Activated CD4-positive, alpha-beta memory T cell treated with anti-CD3 and anti-CD28 coated beads, Interleukin-2, amount 10 ng/mL, durations not matched to agents 7 days and 5 days (primary cell): ENCODE measurements at places on chromosomes 2 and 18.

DNA sequence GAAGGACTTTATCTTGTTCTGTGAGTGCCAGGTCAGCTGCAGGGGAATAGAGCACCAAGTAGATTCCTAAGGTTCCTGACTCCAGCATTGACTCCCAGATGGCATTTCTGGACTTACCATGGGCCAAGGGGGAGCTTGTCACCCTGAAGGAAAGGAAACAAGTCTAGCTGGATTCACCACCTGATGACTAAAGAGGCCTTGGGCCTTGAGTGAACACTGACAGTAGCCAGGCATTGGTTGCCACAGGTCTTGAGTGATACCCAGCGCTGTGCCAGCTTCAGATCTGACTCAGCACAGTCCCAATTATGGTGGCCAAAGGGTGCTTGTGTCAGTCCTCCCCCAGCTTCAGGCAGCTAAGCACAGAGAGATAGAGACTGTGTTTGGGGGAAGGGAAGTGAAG is 40.1 kb upstream of the CAPN13 start:
- DNase-seq = no peak

DNA sequence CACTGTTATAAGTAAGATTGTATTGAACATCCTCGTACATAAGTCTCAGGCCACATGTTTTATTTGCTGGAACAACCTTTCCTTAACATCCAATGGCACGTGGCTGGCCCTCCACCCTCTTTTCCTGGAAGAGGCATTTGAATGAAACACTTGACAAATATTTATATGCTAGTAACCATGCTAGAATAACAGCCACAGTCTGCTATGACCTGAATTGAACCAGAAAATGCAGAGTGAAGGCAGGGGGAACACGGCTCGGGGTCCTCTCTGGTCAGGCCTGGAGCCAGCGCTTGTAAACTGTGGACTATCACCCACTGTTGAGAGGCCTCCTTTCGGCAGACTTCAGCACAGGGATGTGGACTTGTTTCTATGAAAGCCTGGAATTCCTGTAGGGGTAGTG is 198.2 kb upstream of the COPS8 start:
- DNase-seq = no peak

DNA sequence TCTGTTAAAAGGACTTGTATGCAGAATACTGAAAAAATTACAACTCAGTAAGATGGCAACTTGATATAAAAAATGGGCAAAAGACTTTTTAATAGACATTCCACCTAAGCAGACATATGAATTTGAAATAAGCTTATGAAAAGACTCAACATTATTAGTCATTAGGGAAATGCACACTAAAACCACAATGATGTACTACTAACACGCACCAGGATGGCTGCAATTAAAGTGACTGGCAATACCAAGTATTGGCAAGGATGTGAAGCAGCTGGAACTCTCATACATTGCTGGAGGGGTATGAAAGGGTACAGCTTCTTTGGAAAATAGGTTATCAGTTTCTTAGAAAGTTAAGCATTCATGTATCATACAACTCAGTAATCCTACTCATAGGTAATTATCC is 3.2 kb upstream of the ENOSF1 start:
- DNase-seq = no peak

GRCh38 chr18:433298-433697 is 67.2 kb downstream of the COLEC12 start:
- DNase-seq = no peak

GRCh38 chr18:79533146-79533545 is 137.4 kb downstream of the NFATC1 start:
- no peak for DNase-seq

GRCh38 chr2:230023313-230023712 is 45.4 kb downstream of the SLC16A14 start:
- no peak for DNase-seq

DNA sequence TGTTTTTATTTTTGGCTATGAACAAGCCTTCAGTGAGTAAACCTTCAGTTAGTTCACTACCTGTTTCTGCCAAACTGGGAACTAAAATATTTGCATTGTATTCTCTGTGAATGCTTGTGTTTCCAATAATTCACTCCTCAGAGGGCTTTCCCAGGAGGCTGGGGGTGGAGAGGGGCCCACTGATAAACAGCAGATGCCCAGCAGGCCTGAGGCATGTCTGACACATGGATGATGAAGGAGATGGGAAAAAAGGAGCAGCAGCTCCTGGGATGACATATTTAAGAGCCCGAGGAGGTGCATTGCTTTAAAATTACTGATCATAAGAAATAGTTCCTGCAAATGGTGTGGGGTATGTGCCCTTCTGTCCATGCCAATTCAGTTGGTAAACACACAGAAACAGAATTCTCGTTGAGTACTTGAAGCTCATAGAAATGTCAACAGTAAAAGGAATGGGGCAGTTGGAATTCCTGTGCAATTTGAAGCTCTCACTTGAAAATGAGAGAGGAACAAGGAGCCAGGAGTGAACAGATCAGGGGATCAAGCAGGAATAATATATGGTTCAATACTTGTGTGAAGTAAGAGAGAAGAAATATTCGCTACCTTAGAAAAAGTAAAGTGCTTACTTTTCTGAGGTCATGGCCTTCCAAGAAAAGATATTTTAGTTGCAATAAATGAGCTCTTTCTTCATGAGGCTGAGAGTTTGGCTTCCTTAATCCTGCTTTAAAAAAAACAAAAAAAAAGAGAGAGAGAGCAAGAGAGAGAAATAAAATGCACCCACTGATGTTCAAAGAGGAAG is 22.0 kb upstream of the HNMT start:
- DNase-seq = no peak

DNA sequence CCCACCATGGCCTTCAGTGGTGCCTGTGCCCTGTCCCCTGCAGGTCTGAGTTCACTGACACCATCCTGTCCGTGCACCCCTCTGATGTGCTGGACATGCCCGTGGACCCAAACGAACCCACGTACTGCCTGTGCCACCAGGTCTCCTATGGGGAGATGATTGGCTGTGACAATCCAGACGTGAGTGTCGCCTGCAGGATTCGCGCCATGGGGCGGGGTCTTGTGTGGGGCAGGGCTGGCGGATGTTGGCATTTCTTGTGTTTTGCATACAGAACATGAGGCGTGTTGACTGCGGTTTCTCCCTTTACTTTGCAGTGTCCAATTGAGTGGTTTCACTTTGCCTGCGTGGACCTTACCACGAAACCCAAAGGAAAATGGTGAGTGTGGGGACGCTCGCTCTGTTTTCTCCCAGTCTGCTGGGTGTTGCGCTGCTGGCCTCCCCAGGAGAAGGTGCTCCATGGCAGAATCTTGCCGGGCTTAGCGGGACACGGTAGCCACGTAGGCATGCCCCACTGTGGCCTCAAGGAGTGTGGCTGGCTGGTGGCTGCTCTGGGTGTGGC is 11.5 kb upstream of the D2HGDH start:
- no peak for DNase-seq

GRCh38 chr2:85974390-85974789 is 85.6 kb upstream of the ST3GAL5 start:
- DNase-seq = no peak

- DNase-seq = no peak
These were observed 115.4 kb upstream of the CDC42EP3 start for GRCh38 chr2:37786854-37787253.

GRCh38 chr18:10890022-10890421 is 259.3 kb downstream of the PIEZO2 start:
- no peak for DNase-seq

- no peak for DNase-seq
These were observed 9.6 kb downstream of the CPLX4 start for GRCh38 chr18:59308938-59309260.

- DNase-seq = no peak
These were observed at the start of gene SCYGR3 for GRCh38 chr2:227614740-227615139. SCYGR3 (minus strand) TSS chr2:227614840; CDS start chr2:227614840, 0 bp downstream.

DNA sequence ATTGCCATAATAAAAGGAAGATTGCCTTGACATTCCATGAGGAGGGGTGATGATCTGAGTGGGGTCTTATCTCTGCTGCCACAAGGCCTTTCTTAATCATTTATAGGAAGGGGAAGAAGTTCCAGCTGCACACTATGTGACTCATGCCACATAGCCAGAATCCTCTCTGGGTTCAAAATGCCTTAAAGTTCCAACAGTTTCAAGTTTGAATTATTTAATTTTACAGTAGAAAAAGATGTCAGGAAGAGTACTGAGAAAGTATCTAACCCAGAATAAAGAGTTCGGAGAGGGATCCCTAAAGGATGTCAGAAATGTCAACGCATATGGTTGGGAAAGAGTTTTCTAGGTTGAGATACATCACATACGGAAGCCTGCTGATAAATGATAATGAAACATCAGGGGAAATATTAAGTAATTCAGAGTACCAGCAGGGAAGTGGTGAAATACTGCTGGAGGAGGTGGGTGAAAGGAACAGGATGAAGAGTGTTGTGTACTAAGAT is 999.9 kb downstream of the TSN start:
- DNase-seq = no peak

DNA sequence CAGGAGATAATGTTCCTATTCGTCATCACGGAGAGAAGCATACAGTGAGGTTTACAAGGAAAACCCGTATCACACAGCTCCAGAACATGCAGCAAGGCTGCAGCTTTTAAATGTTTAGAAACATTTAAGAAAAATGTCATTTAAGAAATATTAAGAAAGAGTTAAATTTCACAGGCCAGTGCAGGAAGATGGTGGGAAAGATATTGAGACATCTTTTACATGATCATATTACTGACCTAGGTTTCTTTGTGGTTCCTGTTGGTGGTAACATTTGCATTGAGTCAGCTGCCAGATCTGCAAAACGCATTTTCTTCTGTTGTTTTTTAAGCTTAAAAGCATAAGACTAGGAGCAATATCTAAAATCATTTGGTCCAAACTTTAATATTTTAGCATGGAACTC is 44.9 kb downstream of the CPO start:
- no peak for DNase-seq

- DNase-seq = no peak
These were observed 196.1 kb upstream of the ZEB2 start for GRCh38 chr2:144715992-144716391.

DNA sequence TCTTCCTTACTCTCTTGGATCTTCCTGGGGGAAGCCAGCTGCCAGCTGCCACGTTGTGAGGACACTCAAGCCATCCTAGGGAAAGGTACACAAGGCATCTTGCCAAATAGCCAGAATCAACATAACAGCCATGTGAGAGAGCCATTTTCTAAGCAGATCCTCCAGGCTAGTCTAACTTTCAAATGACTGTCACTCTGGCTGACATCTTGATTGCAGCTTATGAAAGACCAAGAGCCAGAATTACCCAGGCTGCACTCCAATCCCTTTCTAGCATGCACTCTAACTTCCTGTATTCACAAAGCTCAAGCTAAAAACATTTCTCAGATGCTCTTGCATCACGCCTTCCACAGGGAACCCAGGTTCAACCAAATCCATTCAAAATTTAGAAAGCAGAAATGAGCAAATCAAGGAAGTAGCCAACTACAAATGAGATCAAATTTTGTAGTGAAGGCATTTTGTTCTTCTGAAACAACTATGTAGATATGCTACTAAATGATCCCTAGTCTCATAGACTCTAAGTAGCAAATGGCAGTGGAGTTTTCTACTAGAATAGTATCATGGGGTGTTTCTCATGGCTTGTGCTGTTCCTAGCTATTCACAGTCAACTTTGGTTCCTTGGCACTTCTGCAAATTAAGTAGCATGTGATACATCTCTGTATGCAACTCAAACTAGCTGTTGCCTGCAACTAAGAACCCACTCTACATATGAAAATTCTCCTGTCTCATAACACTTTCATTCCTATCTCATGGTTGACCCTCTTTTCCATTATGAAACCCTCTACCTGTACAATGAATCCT is 281.9 kb downstream of the ZEB2 start:
- no peak for DNase-seq

DNA sequence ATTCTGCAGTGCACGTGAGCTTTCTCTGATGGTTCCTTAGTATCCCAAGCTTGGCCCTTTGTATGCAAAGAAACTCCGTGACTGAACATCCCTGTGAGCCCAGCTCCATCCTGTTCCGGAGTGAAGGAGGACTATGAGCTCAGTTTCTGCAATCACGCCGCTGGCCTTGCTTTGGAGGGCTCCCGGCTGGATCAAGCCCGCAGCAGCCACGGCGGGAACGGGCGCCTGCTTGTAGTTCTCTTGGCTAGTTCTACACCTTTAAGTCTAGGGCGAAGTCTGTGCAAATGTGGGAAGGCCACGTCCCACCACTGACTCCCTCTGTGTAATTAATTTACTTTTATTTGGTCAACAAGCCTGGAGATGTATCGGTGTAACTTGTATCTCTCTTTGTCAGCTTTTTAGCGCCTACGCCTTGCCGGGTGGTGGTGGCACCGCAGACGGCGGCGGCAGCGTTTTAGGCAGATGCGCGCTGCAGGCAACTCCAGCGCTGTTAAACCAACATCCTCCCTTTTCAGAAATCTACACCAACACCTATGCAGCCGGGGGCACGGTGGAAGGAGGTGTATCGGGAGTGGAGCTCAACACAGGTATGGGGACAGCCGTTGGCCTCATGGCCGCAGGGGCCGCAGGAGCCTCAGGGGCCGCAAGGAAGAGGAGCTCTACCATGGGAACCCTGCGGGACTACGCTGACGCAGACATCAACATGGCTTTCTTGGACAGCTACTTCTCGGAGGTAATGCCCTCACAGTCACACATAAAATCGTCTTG is 34.3 kb downstream of the DSG4 start:
- no peak for DNase-seq

GRCh38 chr2:10909050-10909995 is 2.4 kb upstream of the KCNF1 start:
- no peak for DNase-seq

DNA sequence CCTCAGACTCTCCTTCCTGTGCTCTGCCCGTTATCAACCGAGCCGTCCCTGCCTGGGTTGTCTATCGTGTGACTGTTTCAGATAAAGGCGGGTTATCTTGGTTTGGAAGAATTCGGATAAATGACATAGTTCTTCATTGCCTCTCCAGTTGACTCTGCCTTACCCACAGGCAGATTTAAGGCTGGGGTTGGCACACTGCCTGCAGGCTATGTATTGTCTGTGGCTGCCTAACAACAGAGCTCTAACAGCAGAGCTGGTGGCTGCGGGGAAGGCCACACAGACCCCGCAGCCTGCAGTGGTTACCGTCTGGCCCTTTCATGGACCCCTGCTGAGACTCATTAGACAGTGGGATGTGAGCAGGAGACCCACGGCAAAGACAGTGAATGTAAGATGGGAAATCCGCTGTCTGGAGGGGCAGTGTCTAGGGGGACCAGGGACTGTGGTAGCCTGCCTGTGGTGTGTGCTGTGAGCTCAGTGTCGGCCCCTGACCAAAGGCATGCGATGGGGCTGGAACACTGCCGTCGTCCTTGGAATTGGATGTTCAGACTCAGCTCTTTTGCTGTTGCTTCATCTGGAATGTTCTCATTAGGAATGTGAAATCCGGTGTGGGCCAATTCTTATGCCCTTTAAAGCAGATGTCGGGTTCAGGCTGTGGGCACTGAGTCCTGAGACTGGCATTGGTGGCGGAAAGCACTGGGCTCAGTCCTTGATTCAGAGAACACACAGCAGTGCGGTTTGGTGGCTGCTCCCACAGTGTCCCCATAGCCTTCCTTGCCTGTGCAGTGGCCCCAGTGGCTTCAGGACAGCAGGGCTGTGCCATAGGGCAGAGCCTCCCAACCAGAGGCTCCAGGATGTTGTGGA is 44.5 kb downstream of the SH3RF3 start:
- no peak for DNase-seq
